ENCODE measurements at places on chromosomes 11 and 22.

- no peak for DNase-seq
Observed at GRCh38 chr22:19535001-19535400, 10.8 kb upstream of the CLDN5 start.

- DNase-seq, result no peak
Observed at GRCh38 chr22:30481711-30482110, 9.9 kb upstream of the SEC14L3 start.

DNA sequence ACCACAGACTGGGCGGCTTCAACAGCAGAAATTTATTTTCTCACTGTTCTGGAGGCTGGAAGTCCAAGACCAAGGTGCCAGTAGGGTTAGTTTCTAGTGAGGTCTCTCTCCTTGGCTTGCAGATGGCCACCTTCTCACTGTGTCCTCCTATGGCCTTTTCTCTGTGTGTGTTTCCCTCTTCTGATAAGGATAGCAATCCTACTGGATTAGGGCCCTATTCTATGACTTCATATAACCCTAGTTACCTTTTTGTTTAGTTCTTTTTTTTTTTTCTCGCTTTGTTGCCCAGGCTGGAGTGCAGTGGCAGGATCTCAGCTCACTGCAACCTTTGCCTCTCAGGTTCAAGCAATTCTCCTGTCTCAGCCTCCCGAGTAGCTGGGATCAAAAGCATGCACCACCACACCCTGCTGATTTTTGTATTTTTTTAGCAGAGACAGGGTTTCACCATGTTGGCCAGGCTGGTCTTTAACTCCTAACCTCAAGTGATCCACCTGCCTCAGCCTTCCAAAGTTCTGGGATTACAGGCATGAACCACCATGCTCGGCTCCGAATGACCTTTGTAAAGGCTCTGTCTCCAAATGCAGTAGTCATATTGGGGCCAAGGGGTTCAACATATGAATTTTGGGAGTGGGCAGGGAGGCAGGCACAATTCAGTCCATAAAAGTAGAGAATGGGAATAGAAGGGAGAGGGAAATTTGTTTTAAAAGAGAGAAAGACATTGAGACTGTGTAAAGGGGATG is 25.5 kb upstream of the NNMT start:
- DNase-seq, result no peak

DNA sequence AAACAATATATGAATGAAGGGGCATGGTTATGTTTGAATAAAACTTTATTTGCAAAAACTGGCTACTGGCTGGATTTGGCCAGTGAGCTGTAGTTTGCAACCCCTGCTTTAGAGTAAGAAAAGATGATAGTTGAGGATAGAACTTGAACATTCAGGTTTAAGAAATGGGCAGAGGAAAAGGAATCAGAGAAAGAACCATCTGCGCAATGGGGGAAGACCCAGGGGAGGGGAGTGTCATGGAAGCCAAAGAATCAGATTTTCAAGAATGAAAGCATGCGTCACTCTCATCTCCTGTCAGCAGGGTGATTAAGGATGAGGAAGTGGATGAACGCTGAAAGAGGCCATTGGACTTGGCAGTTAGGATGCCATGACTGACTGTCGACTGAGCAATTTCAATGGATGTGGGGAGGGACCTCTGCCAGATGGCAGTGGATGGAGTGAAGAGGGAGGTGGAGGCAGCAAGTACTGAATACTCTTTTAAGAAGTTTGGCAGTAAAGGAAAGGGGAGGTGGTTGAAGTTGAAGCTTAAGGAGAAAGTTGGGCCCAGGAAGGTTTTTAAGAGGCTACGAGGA is 21.2 kb downstream of the FAT3 start:
- DNase-seq, result no peak

DNA sequence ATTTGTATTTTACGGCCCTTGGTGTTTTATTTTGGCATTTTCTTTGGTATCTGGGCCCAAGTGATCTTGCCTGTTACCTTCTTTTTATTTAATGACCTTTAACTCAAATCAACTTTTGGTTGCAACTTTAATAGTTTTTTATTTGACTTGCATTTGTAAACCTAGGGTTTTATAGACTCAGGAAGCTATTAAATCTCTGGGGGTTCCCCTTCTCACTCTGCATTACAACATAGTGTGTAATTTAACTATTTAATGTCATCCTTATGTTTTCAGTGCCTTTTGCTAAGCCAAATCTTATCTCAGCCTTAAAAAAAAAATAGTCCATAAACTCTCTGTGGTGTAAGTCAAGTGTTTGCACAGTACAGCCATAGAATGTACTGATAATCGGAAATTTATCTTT is 3.4 kb downstream of the FJX1 start:
- no peak for DNase-seq

DNA sequence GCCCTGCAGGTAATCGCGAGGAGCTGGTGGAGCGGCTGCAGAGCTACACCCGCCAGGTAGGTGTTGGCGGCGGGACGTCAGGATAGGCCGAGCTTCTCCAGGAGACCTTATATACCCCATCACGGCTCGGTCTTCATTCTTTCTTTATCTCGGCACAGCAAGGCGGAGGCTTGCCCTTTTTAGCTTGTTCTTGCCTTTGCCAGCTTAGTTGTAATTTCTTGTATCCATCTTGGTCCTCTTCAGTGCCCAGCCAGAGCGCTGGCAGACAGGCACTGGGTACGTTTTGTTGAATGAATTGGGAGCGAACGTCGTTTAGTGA is 459 bp downstream of the SF3B2 start:
- DNase-seq, result no peak

- no peak for DNase-seq
Observed at GRCh38 chr22:44246615-44247326, 66.0 kb downstream of the SHISAL1 start.

DNA sequence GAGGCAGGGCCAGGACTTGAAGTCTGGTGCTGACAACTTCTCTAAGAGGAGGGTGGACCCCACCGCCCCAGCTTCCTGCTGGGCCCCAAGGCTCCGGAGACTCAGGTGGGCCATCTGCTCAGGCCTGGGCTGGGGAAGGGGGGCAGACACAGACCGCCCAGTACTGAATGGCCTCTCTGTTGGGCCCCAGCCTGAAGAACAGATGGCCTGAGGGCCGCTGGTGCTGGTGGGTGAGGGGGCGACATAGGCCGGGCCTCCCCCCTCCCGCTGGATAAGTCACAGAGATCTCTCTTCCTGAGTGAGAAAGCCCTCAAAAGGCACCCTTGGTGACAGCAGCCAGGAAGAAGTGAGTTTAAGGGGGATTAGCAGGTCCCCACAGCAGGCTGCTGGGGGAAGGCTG is 12.5 kb upstream of the TP53I11 start:
- DNase-seq, result no peak

DNA sequence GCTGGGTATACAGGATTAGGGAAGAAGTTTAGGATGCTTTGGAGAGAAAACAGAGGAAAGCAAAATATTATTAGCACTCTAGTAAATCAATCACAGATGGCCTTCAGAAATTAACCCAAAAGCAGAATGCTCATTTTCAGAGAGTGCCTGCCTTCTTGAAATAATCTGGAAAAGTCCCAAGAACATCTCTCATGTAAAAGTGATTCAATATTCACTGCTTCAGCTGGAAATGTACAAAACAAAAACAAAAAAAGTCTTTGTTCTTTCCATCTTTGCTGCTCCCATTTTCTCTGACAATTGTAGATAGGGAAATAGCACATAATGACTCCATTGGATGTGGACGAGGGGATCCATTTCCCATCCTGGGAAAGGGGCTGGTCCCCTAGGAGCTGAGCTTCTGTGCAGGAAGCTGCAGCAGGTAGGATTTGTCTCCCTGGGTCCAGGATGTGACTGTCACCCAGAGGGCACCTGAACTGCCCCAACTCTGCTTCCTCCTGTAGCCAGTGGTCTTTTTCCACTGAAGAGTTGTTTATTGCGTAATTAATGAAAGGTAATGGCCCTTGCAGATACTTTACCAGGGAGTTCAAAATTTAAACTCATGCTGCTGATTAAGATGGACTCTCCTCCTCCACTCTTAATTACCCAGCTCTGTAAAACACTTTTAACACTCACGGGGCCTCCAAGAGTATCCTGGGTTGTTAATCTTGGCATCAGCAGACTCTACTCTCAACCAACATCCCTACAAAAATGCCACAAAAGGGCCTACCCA is 57.9 kb downstream of the SC5D start:
- no peak for DNase-seq

DNA sequence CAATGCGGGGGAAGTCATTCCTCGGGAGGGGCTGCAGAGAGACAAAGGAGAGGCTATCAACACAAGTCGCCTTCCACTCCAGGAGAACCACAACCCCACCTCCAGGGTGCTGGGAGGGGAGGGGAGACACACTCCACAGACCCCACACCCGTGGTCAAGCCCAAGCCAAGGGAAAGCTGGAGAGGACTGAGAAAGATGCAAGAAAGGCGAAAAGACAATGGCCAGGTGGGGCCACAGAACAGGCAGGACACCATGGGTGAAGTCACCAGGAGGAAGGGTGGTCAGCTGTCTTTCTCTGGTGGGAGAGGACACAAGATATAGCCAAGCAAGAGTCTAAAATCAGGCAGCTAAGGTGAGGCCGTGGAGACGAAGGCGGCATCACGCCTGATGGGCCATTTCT is 16.0 kb downstream of the HDHD5 start:
- no peak for DNase-seq

- DNase-seq, result no peak
Observed at GRCh38 chr11:116498161-116498560, 274.6 kb downstream of the BUD13 start.

GRCh38 chr11:79249295-79249993 is 191.4 kb downstream of the TENM4 start:
- no peak for DNase-seq

All from fibroblast of skin of left biceps (primary cell).